ENCODE measurements at places on chromosomes 7 and 10.

- H3K36me3 ChIP-seq = peaks cover under 1% of the 10 kb centered on the region
- H3K4me3 ChIP-seq = peak overlapping the region; percentile 37
- H3K27me3 ChIP-seq = peaks cover 2% of the 10 kb centered on the region
- peak overlapping the region; percentile 40 for H3K27ac ChIP-seq
- H3K4me1 ChIP-seq = peaks cover 13% of the 10 kb centered on the region
- no peak for DNase-seq
Measured at GRCh38 chr10:122190176-122190943, 80.7 kb upstream of the BTBD16 start.

GRCh38 chr7:26051021-26051420 lies 101.0 kb upstream of the NFE2L3 start:
- no peak overlapping the region for H3K4me3 ChIP-seq
- H3K4me1 ChIP-seq = no peaks in the 10 kb centered on the region
- H3K36me3 ChIP-seq = no peaks in the 10 kb centered on the region
- no peak overlapping the region for H3K27ac ChIP-seq

DNA sequence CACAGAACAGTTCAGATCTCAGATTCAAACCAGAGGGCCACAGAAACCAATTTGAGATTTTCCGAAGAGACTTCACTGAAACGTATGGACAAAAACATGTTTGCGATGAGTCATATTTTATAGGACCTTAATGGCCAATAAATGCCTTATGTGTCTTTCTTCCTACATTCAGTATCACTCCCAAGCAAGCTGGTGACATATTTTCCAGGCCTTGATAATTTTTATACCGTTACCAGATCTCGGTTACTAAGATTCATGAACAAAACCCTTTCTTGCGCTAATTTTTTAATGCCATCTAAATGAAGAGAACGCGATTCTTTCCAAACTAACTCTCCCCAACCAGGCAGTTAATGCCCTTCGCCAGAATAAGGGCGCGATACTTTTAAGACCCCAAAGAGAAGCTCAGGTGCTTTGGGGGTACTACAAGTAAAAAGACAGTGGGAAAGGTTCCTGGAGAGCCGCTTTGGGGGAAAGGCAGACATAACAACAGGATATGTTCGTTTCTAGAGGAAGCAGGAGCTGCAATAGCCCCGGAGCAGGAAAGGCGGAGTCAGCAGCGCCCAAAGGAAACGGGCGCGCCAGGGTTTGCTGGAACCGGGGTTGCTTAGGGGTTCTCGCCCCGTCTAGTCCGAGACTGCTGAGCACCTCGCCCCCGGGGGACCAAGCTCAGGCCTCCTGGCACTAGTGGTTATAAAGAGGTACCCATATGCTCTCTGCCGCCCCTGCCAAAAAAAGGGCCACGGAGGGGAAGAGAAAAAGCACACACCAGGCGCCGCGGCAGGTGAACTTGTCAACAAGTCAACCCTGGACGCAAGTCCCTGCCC lies 884 bp downstream of the ICA1 start:
- H3K27ac ChIP-seq = no peak overlapping the region
- no peak overlapping the region for H3K4me3 ChIP-seq
- no peaks in the 10 kb centered on the region for H3K4me1 ChIP-seq
- H3K36me3 ChIP-seq = no peaks in the 10 kb centered on the region
- H3K27me3 ChIP-seq = peaks cover 18% of the 10 kb centered on the region

GRCh38 chr7:2181077-2181854 lies 51.5 kb downstream of the MAD1L1 start:
- H3K4me1 ChIP-seq = peaks cover 28% of the 10 kb centered on the region
- DNase-seq = no peak
- no peak overlapping the region for H3K4me3 ChIP-seq
- H3K36me3 ChIP-seq = peaks cover 16% of the 10 kb centered on the region
- H3K27ac ChIP-seq = no peak overlapping the region
- no peaks in the 10 kb centered on the region for H3K27me3 ChIP-seq

DNA sequence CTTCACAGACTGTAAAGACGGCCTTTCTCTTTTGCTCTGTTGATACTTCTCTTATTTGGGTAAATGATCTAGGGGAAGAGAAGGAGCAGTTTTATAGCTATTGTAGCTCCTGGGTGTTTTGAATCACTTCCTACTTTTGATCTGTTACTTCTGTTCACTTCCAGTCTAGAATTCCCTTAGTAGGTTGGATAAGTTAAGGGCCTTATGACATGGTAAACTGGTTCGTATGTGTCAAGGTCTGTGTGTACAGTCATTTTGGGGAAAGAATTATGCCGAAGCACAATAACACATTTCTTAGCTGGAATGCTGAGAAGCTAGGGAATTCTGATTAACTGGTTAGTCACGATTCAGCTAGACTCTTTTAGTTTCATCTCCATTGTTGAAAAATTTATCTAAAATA lies 8.1 kb downstream of the DENND10 start:
- H3K27me3 ChIP-seq = no peaks in the 10 kb centered on the region
- H3K4me3 ChIP-seq = peak overlapping the region; percentile 56
- peaks cover 16% of the 10 kb centered on the region for H3K36me3 ChIP-seq
- H3K27ac ChIP-seq = peak overlapping the region; percentile 85
- H3K4me1 ChIP-seq = peaks cover 37% of the 10 kb centered on the region
- peak; percentile 68 for DNase-seq

All from HFFc6 (cell line).